ENCODE measurements at places on chromosomes 13 and 19.
A peak's percentile ranks its signal among the peaks of the same experiment; 100 is the strongest.

DNA sequence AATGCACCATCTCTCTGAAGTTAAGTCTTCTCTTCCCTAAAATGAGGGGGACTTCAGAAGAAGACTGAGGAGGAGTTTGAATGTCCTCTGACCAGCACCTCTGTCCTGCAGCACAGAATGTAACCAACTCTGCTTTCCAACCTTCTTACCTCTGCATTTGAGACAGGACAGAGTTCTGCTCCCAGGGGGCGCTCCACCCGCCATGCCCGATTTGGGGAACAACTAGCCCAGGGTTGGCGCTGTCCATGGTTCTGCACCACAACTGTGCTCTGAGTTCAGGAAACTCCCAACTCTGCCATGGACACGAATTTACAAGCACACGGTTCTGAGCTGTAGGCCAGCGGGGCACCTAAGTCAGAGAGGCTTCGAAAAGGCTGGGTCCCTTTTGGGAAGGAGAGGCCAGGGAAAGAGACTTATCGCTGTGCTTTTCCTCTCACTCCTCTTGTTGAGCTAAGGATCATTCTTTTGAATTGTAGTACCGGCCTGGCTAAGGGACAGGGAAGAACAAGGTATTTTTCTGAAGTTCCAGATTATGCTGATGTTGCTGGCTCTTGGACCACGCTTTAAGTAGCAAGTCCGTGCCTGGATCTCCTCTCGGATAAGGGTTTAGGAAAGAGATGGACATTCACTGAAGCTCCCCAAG, 22.2 kb downstream of the SIGLEC5 start:
- peak; percentile 85 for DNase-seq

- no peak for DNase-seq
Observed at GRCh38 chr13:110150384-110151101, 156.4 kb downstream of the COL4A1 start.

DNA sequence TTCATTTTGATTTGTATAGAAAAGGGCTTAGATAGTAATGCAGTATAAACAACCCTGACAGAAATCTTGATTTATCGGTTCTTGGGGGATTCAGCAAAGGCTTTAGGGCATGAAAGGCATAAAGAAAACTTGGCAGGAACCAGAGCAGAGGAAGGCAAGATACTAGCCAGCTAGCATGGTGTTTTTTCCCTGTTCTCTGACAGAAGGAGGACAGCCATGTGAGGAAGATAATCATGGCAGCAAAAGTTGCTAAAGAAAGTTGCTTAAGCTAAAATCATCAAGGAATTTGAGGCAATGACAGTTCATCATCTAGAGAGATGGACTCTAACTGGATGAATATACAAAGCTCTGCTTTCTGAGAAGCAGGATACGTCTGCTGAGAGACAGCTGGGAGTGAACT, 294.1 kb downstream of the KCNRG start:
- DNase-seq = no peak

DNA sequence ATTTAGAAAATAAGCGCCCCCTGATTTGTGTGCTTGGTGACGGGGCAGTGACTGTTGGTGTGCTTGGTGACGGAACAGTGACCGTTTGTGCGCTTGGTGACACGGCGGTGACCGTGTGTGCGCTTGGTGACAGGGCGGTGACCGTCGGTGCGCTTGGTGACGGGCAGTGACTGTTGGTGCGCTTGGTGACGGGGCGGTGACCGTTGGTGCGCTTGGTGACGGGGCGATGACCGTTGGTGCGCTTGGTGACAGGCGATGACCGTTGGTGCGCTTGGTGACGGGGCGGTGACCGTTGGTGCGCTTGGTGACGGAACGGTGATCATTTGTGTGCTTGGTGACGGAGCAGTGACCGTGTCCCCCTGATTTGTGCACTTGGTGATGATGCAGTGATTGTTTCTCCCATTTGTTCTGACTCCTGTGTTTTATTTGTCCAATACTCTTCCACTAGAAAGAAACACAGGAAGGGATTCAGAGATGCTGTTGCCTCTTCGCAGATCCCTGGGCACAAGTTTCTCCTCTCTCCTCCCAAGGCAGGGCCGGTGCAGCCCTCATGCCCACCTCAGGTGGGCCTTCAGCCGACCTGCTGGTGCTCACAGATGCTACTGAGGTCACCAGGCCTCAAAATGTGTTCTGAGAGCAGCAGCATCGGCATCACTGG, 128.3 kb downstream of the ATP11A start:
- no peak for DNase-seq
